Forelimb muscle (tissue), 1 donor: ENCODE measurements at places on chromosomes 16 and 17.

GRCh38 chr16:28504707-28505404, 1.8 kb downstream of the IL27 start:
- no peak for DNase-seq

DNA sequence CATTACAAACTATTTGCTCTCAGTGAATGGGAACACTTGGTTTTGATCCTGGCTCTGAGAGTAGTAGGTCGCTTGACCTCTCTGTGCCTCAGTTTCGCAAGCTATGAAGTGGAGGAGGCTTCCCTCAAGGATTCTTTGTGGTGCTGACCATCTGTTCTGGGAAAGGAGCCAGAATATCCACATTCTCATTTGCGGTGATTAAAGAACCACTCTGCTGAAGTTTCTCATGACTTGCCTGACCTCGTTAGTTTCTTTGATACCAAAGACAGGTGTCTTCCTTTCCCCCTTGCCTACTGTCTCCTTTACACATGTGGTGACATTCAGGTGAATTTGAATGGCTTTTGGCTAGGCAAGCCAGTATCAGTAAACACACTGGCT, 116.0 kb downstream of the SNX29 start:
- DNase-seq = no peak

- no peak for DNase-seq
Measured at GRCh38 chr16:27181019-27181790, 22.1 kb upstream of the KDM8 start.

DNA sequence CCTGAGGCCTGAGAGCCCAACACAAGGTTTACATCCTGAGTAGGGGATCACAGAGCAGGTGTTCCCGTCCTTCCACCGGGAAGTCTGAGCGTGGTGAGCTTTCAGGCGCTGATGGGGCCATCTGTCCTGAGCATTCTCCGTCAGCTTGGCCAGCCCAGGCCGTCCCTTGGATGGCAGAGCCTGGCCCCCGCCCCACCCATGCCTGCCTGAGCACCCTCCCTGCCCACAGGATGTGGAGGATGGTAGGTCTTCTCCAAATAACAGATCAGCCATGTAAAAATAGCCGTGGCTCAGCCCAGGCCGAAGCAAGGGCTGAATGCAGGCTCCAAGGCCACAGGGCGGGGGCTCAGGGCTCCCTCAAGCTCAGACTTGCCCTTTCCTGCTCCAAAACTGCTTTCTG, 20.2 kb downstream of the SPNS2 start:
- no peak for DNase-seq

- DNase-seq = no peak
Measured at GRCh38 chr16:6602405-6602804, 730.2 kb upstream of the RBFOX1 start.

DNA sequence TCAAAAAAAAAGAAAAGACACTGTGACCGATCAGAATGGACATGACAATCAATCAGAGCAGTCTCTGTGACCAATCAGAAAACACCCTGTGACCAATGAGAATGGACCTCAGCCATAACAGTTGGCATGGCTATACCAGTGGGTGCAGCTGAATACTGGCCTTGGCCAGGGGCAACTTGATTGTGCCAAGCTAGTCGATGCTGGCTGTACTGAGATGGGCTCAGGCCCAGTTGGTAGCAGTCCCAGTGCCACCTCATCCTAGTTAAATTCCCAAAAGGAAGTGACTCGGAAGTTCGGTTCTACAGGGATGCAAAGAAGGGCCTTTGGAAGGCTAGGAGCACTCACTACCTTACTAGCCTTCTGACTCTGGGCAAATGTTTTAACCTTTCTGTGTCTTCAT, 37.2 kb upstream of the BCO1 start:
- no peak for DNase-seq
